Neural crest cell (in vitro differentiated cells): ENCODE measurements at places on chromosomes 5 and 9. TPM values are rescaled to one million over a fixed set of nuclear protein-coding genes. Genes with fewer than 3 reads are reported as not detected.
A peak's percentile ranks its signal among the peaks of the same experiment; 100 is the strongest.

CCL19 gene
- total RNA-seq: not detected in 2 replicates

ALDOB gene
- not detected in 2 replicates for total RNA-seq

AQP7 gene
- 0.57 and 0.98 TPM in 2 replicates for total RNA-seq

ACTBL2 gene
- total RNA-seq: not detected in 2 replicates

TTC16 gene
- not detected in 2 replicates for total RNA-seq

CER1 gene
- total RNA-seq: 0.32 and 0.40 TPM in 2 replicates

GDA gene
- total RNA-seq: 11.5 and 12.3 TPM in 2 replicates

IL31RA gene
- not detected in 2 replicates for total RNA-seq

LCN9 gene
- total RNA-seq: 0.30 and 0.66 TPM in 2 replicates

DNA sequence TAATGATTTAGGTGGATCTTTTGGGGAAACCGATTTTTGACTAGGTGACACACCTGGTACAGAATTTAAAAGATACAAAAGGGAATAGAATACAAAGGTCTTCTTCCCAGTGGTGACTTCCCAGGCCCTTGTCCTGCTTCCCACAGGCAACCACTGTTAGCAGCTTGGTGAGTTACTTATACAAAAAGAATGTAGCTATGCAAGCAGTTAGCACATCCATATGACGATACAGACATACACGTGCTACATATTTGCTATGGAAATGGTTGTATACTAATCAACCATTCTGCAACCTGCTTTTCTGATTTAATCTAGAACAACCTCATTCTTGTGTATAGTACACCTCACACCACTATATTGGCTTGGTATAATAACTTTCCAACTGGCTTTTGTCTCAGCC is 51.0 kb downstream of the OTULIN start:
- peaks cover under 1% of the 10 kb centered on the region for H3K4me1 ChIP-seq
- DNase-seq: no peak
- no peaks in the 10 kb centered on the region for H3K27me3 ChIP-seq
- no peak overlapping the region for H3K27ac ChIP-seq
- no peak overlapping the region for H3K4me3 ChIP-seq

- no peaks in the 10 kb centered on the region for H3K36me3 ChIP-seq
- DNase-seq: no peak
- no peaks in the 10 kb centered on the region for H3K4me1 ChIP-seq
- H3K4me3 ChIP-seq: no peak overlapping the region
- peaks cover 7% of the 10 kb centered on the region for H3K27me3 ChIP-seq
Observed at GRCh38 chr5:5755888-5756287, 333.4 kb downstream of the ICE1 start.

DNA sequence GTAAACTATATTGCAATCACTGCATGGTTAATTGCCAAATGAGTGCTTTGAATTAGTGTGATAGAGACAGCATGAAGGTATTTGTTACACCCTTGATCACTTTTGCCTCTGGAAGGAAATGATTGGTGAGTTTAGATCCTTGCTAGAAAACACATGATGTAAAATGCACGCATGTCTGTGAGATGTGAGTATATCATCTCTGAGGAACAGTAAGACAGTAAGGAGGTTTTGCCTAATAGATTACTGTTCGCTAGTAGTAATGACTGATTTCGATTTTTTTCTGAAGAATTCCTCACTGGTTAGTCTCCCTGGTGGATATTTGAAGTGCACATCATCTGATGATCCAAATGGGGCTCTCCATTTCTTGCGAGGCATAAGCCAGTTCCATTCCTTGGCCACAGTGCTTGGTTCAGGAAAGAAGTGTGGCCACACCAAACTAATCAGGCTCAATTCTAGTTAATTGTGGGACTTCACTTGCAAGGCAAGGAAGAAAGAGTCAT is 156.4 kb upstream of the ADRA1B start:
- no peak overlapping the region for H3K27ac ChIP-seq
- H3K4me3 ChIP-seq: no peak overlapping the region
- H3K36me3 ChIP-seq: no peaks in the 10 kb centered on the region
- H3K4me1 ChIP-seq: peaks cover 4% of the 10 kb centered on the region

DNA sequence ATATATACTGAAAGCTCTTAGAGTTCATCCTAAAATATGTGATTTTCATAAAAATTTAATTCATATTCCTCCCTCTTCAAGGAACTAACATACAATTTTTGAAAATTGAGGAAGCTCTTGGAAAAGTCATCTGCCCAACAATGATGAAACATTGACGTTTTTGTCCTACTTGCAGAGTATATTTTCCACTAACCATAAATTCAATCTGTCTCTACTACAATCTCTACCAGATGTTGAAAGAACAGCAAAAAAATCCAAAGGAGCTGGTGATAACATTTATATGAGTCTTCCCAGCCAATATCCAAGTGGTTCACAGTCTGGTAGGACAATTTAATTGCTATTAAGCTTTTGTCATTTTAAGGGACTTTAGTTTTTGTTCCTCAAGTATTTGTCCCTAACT is 81.1 kb upstream of the NR3C1 start:
- no peak for DNase-seq
- H3K27ac ChIP-seq: no peak overlapping the region
- no peaks in the 10 kb centered on the region for H3K4me1 ChIP-seq
- H3K36me3 ChIP-seq: no peaks in the 10 kb centered on the region

- H3K36me3 ChIP-seq: peaks cover 4% of the 10 kb centered on the region
- no peaks in the 10 kb centered on the region for H3K27me3 ChIP-seq
- peak; percentile 37 for DNase-seq
Observed at GRCh38 chr5:90709323-90710155, 150.9 kb downstream of the ADGRV1 start.

DNA sequence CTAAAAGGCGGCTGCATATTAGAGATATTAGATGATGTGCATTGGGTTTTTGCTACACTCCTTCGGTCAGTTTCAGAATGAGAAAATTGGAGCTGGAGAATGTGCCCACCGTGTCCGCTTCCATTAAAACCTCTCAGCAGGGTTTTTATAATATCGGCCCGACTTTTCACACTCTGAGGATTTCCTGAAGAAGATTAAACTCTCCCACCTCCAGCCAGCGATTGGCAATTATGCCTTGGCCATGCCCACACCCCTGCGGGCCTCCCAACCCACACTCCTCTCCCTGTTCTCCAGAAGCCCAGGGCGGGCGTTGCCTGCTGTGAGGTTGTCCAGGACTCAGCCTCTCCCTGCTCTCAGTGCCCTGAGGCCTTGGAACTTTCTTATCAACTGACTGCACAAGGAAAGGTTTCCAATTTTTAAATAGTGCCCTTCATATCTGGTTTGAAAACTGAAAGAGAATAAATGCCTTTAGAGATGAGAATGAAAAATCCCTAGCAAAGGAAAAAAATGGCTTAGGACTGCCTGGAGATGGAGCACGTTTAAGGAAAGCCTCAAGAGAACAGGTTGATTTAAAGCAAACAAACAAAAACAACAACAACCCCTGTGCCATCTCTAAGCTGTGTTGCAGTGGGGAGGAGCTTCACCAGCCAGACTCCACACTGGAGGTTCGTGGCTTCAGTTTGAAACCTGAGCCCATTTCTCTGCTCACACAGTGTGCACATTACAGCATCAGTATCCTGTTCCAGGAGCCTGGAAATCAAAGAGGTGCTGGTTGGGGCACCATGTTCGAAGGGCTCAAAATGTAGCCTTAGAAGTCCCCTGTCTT is 292.9 kb downstream of the NSG2 start:
- H3K36me3 ChIP-seq: no peaks in the 10 kb centered on the region
- peaks cover 30% of the 10 kb centered on the region for H3K27me3 ChIP-seq
- no peak overlapping the region for H3K27ac ChIP-seq
- H3K4me1 ChIP-seq: peaks cover 8% of the 10 kb centered on the region
- H3K4me3 ChIP-seq: no peak overlapping the region
- DNase-seq: no peak

DNA sequence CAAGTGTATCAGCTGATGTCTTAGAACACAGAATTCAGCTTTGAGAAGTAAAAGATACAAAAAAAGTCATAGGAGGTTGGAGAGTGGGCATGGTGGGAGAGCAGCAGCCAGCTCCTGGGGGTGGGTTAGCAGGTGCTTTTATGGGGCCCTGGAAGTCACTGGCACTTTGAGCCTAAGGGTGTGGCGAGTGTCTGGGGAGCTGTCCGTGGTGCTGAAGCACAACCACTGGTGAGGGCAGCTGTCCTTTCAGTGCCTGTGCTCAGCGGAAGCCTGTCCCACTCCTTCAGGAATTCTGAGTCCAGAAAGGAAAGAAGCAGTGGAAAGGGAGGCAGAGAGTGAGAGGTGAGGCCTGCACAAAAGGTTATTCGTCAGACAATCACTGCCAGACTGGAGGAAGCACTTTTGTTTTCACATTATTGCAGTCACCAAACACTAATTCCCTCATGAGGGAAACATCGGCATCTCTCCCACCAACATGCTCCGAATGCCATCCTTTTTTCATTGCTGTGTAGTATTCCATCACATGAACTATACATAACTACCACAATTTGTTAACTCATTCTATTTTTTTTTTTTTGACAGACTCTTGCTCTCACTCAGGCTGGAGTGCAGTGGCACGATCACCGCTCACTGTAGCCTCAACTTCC is 59.4 kb upstream of the RAPGEF1 start:
- peak; percentile 86 for DNase-seq
- H3K36me3 ChIP-seq: no peaks in the 10 kb centered on the region
- peaks cover 20% of the 10 kb centered on the region for H3K27me3 ChIP-seq
- peaks cover 39% of the 10 kb centered on the region for H3K4me1 ChIP-seq

GRCh38 chr9:128072144-128073021 is 4.4 kb downstream of the SLC25A25 start:
- no peaks in the 10 kb centered on the region for H3K36me3 ChIP-seq
- H3K4me3 ChIP-seq: peak overlapping the region; percentile 56
- peaks cover 29% of the 10 kb centered on the region for H3K4me1 ChIP-seq
- H3K27ac ChIP-seq: no peak overlapping the region
- no peaks in the 10 kb centered on the region for H3K27me3 ChIP-seq
- DNase-seq: no peak

- H3K27me3 ChIP-seq: no peaks in the 10 kb centered on the region
- H3K36me3 ChIP-seq: no peaks in the 10 kb centered on the region
- peaks cover 15% of the 10 kb centered on the region for H3K4me1 ChIP-seq
- H3K27ac ChIP-seq: no peak overlapping the region
- H3K4me3 ChIP-seq: no peak overlapping the region
Observed at GRCh38 chr5:140321796-140322195, 18.9 kb upstream of the PFDN1 start.

GRCh38 chr5:81908771-81909170 is 63.1 kb upstream of the ATG10 start:
- no peak for DNase-seq
- no peak overlapping the region for H3K4me3 ChIP-seq
- peaks cover 12% of the 10 kb centered on the region for H3K4me1 ChIP-seq
- no peaks in the 10 kb centered on the region for H3K36me3 ChIP-seq
- H3K27ac ChIP-seq: no peak overlapping the region
- H3K27me3 ChIP-seq: no peaks in the 10 kb centered on the region

DNA sequence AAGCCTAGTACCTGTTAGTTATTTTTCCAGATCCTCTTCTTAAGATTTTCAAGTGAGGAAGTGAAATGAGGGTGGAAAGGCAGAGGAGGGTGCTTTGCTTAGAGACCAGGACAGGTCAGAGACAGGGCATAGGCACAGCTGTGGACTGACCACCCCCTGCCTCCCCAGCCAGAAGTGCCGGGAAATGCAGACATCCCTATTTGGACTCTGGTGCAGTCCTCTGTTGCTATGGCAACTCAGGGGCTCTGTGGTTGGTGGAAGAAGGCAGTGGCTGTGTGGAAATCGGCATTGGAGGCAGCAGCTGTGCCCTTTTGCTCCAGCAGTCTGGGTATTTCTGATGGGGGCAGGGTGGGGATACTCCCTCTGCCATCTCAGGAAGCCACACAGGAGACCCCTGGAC is 43.3 kb upstream of the NDFIP1 start:
- no peaks in the 10 kb centered on the region for H3K36me3 ChIP-seq
- no peaks in the 10 kb centered on the region for H3K27me3 ChIP-seq
- peak overlapping the region; percentile 43 for H3K4me3 ChIP-seq
- peak overlapping the region; percentile 93 for H3K27ac ChIP-seq

DNA sequence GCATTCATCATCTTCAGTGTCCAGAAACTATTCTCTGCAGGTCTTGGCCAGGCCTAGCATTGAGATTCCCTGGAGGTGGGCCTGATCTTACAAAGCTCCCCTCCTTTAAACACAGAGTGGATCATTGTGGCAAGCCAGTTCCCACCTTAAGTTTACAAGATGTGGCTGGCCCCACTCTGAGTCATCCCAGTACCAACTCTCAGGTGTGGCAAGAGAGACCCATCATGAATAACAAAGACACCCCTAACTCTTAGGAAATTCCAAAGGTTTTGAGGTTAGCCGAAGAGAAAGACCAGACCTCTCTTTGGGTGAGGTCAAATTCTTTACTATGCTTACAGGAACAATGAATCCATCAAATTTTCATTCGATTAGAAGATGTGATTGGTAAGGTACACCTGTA is 78.2 kb downstream of the RFK start:
- H3K27ac ChIP-seq: no peak overlapping the region
- no peak for DNase-seq
- H3K27me3 ChIP-seq: no peaks in the 10 kb centered on the region
- no peak overlapping the region for H3K4me3 ChIP-seq
- H3K4me1 ChIP-seq: no peaks in the 10 kb centered on the region

- no peak for DNase-seq
- H3K4me3 ChIP-seq: no peak overlapping the region
- peaks cover 45% of the 10 kb centered on the region for H3K27me3 ChIP-seq
- H3K36me3 ChIP-seq: no peaks in the 10 kb centered on the region
- H3K27ac ChIP-seq: peak overlapping the region; percentile 27
Observed at GRCh38 chr9:74083681-74084433, 413.3 kb upstream of the RORB start.

DNA sequence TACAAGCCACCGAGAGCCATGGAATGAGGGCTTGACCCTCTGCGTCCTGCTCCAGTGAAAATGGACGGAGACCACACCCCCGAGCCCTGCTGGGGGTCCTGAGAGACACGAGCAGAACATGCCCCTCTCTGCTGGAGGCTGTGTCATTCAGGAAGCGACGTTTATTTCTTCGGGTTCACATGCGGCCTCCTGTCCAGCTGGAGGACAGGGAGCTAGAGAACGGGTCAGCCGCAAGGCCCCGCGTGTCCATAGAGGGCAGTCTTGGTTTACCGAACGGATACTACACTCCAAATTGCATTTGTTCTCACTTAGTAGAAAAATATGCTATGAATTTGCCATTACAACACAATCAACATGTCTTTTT is 36.1 kb downstream of the MRPL36 start:
- H3K27me3 ChIP-seq: no peaks in the 10 kb centered on the region
- no peak overlapping the region for H3K4me3 ChIP-seq
- no peaks in the 10 kb centered on the region for H3K36me3 ChIP-seq
- peak; percentile 53 for DNase-seq

- H3K36me3 ChIP-seq: no peaks in the 10 kb centered on the region
- peak; percentile 5 for DNase-seq
- H3K27me3 ChIP-seq: peaks cover 10% of the 10 kb centered on the region
- no peak overlapping the region for H3K27ac ChIP-seq
Observed at GRCh38 chr9:4382722-4383317, 83.0 kb upstream of the GLIS3 start.

DNA sequence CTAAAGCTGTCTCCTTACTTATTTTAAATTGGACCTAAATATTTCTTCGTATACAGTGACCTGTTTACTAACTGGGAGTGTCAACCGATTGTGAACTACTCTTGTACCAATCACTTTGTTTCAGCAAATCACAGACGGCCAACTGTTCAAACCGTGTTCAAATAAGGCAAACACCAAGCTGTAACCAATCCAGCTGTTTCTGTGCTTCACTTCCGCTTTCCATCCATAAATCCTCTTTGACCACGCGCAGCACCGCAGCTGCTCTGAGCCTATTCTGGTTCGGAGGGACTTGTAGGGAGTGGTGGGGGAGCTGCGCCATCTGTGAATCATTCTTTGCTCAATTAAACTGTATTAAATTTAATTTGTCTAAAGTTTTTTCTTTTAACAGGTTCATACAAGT is 4.8 kb upstream of the FAM240B start:
- no peaks in the 10 kb centered on the region for H3K27me3 ChIP-seq
- no peak for DNase-seq
- no peaks in the 10 kb centered on the region for H3K36me3 ChIP-seq

GRCh38 chr9:110334871-110335270 is 2.8 kb downstream of the TXNDC8 start:
- no peak overlapping the region for H3K4me3 ChIP-seq
- H3K27me3 ChIP-seq: no peaks in the 10 kb centered on the region
- no peak overlapping the region for H3K27ac ChIP-seq
- no peaks in the 10 kb centered on the region for H3K4me1 ChIP-seq
- no peak for DNase-seq
